Aorta (tissue), 5 donors: ENCODE measurements at places on chromosomes 12 and 14. TPM values are rescaled to one million over a fixed set of nuclear protein-coding genes. Genes with fewer than 3 reads are reported as not detected.

The SCARB1 gene
- total RNA-seq, result 38.5 TPM

- DNase-seq, result no peak
These were observed 59.9 kb downstream of the SETD3 start for GRCh38 chr14:99420711-99421110.

GRCh38 chr12:69919495-69919894 is 94.5 kb downstream of the MYRFL start:
- DNase-seq, result no peak

DNA sequence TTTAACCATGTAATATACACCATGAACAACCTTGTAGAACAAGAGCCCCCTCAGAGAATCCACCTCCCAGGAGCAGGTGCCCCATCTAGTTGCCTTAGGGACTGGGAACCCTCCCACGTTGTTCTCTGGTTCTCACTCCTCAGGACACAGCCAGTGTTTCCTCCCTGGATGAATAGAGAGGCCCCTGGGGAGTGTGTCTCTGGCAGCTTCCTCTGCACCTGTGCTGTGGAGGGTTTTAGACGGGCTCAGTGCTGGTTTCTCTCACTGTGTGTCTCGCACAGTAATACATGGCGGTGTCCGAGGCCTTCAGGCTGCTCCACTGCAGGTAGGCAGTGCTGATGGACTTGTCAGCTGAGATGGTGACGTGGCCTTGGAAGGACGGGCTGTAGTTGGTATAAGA is 581.3 kb downstream of the TMEM121 start:
- no peak for DNase-seq

DNA sequence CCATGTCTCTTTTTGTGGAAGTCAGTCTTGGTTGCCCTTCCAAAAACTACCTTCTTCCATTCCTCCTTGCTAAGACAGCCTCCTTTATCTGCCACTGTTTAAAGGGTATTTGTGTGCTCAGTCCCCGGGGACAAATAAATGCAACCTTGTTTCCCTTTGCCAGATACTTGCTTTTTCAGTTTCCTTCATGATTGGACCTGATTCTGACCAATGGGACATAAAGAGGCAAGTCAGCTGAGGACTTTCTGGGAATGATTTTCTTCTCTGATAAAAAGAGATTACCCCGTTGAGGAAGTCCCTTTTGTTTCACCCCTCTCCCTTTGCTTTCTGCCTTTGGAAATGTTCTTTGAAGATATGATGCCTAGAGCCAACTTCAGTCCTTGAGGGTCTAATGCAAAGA is 7.4 kb upstream of the TUBA1B start:
- DNase-seq, result no peak

DNA sequence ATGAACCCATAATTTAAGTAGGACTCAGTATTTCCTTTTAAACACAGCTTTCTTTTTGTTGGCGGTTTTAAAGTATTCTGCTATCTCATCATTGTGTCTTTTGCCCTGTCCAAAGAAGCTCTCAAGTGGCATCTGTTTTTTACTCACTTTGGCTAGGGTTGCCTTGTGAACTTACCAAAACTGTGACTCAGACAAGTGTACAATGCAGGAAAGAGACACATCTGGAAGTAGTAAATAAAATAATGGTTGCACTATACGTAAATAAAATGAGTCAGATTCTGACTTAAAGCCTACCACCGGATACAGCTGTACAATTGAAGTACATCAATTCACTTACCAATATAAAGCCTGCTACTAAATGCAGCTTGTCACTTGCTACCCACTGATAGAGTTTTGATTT is 619.2 kb upstream of the LRFN5 start:
- DNase-seq, result no peak

- DNase-seq, result no peak
These were observed 132.1 kb downstream of the SAMD4A start for GRCh38 chr14:54698966-54699530.

- DNase-seq, result no peak
These were observed 4.6 kb downstream of the FAM177A1 start for GRCh38 chr14:35050652-35051051.

DNA sequence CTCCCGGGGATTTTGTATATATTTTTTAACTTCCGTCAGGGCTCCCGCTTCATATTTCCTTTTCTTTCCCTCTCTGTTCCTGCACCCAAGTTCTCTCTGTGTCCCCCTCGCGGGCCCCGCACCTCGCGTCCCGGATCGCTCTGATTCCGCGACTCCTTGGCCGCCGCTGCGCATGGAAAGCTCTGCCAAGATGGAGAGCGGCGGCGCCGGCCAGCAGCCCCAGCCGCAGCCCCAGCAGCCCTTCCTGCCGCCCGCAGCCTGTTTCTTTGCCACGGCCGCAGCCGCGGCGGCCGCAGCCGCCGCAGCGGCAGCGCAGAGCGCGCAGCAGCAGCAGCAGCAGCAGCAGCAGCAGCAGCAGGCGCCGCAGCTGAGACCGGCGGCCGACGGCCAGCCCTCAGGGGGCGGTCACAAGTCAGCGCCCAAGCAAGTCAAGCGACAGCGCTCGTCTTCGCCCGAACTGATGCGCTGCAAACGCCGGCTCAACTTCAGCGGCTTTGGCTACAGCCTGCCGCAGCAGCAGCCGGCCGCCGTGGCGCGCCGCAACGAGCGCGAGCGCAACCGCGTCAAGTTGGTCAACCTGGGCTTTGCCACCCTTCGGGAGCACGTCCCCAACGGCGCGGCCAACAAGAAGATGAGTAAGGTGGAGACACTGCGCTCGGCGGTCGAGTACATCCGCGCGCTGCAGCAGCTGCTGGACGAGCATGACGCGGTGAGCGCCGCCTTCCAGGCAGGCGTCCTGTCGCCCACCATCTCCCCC is 777 bp downstream of the ASCL1 start:
- no peak for DNase-seq

DNA sequence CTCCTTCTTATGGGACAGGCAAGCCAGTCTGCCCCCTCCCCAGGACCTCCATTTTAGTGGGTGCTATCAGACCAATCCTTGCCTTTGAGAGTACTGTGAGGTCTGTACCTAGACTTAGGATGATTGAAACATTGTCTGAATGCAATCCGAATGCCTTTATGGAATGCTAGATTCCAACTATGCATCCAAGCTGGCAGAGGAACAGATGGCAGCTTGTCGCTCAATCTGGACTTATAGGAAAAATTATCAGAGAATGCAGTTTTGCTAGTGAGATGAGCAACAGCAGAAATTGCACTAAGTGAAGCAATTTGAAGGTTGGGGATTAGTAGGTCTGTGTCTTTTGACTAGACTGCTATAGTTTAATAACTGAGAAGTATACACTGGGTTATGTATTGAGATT is 109.1 kb downstream of the DYRK2 start:
- DNase-seq, result no peak

The TAS2R42 gene
- not detected for total RNA-seq

- no peak for DNase-seq
These were observed 80.3 kb downstream of the UNC79 start for GRCh38 chr14:93511001-93511400.

GRCh38 chr12:47193066-47193465 is 113.3 kb upstream of the AMIGO2 start:
- DNase-seq, result no peak

DNA sequence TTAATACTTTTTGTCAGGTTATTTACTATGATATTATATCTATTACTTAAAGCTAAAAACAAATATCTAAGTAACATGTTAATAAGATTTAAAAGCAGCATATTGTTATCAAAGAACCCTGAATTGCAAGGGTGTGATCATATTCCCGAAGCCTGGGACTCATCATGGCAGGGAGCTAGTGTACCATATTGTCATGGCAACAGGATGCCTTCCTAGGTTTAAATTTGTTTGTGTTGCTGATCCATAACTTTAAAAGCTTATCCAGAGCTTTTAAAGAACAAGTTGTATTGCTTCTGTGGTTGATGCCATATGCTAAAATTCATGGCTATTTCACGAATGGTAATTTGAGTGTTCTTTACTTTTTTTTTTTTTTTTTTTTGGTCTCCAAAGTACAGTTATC is 500.5 kb downstream of the NAV3 start:
- no peak for DNase-seq

DNA sequence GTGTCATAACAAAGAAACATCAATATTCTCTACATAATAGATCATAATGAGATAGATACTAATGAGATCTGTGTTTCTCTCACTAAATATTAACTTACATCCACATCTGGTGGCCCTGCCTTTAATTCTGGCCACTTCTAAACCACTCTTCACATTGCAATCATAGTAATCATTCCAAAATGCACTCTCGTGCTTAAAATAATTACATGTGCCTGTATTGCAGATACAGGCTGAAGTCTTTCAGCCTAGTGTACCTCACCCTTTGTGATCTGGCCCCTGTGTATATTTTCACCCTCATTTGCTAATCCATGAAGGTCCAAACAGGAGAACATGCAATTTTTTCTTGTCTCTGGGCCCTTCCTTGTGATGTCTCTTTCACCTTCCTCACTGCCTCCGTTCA is 108.0 kb downstream of the LIN7A start:
- no peak for DNase-seq

GRCh38 chr12:92394895-92395294 is 249.2 kb upstream of the BTG1 start:
- DNase-seq, result no peak

GRCh38 chr14:53949201-53949600 is 7.4 kb downstream of the BMP4 start:
- no peak for DNase-seq

GRCh38 chr14:86153480-86153879 is 623.5 kb downstream of the FLRT2 start:
- no peak for DNase-seq

DNA sequence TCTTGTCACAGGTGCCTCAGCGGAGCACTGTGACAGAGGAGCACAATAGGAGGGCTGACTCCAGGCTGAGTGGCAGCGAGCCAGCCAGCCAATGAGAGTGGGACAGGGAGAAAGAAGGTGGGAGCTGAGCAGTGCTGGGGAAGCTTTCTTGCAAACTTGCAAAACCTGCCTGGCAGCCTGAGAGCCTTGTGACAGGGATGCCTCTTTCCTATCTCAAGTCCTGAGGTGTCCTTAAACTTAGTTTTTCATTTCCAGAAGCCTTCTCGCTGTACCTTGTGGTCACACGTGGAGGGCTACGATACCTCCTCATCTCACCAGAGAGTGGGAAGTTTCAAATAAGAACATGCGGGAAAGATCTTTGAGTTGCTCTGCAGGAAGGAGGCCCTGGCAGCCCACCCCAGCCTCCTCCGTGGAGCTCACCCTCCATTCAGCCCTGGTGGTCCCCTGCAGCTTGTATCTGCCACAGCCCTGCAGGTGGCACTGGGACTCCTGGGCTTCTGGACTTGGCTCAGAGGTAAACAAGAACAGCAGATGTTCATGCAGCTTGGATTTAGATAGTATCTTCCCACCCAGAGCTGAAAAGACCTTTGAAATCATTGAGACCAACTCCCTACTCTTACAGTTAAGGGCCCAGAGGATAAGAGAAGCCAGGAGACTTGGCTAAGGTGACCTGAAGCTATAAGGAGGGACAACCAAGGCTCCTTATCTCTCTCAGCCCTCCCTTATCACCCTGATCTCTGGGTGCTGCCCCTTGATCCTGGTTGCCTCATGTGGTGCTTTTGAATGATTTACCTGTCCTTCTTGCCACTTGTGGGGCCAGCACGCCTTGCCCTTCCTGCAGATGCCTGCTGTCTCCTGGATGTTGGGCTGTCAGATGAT is 153.5 kb upstream of the MAX start:
- DNase-seq, result no peak

DNA sequence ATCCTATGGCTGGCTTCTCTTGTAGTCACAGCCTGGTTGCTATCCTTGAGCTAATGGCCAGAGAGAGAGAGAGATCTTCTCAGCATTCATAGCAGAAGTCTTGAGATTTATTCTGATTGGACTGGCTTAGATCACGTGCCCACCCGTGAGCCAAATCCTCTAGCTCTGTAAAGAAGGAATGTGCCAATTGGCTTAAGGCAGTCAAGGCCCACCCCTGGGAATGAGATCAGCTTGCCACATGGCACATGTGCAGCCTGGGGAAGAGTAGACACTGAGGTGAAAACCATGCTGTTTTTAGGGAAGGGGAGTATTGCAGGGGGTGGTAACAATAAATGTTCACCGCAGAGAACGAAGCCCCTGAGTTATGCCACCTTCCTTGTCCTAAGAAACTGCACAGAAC is 36.3 kb downstream of the PLEKHG7 start:
- DNase-seq, result no peak

The RTN1 gene
- 42.4 TPM for total RNA-seq

- DNase-seq, result no peak
These were observed 144.6 kb downstream of the RAD51B start for GRCh38 chr14:67963960-67964812.

- DNase-seq, result no peak
These were observed 86.5 kb downstream of the PDZRN4 start for GRCh38 chr12:41274643-41275042.
